ENCODE measurements at places on chromosomes 16 and 17. TPM values are rescaled to one million over a fixed set of nuclear protein-coding genes. Genes with fewer than 3 reads are reported as not detected.

- DNase-seq = no peak
These were observed 12.8 kb upstream of the NGFR start for GRCh38 chr17:49482144-49482817.

GRCh38 chr16:52488837-52489289, 58.1 kb downstream of the TOX3 start:
- no peak for DNase-seq

DNA sequence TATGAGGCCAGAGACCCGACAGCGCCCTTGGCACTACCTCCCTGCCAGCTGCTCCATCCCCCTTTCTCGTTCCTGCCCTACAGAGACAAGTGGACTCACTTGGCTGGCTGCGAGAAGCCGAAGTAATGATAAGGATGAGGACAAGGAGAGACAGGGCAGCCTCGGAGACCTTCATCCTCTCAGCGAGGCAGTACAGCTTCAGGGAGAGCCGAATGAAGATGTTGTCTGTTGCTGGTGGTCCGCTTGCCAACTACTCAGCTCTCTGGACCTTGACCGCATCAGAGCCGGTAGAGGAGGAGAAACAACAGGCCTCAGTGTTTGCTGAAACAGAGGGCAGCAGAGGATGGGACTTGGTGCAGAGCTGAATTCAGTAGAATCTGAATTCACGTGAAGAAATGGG, at the start of gene CCL16:
Gene CCL16 (minus strand): TSS at position 252 of the 400 bp plus-strand sequence. CDS start 77 bp downstream, at position 175.
- no peak for DNase-seq

- DNase-seq = no peak
These were observed 33.6 kb downstream of the DHRS7B start for GRCh38 chr17:21160401-21160800.

DNA sequence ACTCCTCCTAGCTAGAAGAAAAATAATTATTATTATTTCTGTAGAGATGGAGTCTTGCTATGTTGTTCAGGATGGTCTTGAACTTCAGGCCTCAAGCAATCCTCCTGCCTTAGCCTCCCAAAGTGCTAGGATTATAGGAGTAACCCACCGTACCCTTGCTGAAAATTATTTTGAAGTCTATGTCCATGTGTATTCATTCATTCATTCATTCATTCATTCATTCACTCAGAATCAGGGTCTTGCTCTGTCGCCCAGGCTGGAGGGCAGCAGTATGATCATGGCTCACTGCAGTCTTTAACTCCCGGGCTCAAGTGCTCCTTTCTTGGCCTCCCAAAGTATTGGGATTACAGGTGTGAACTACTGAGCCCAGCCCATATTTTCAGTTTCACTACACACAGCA, 4.1 kb downstream of the SLC7A6OS start:
- DNase-seq = no peak

- no peak for DNase-seq
These were observed 123.9 kb downstream of the KCNJ12 start for GRCh38 chr17:21500064-21500463.

Gene SLC5A2
- total RNA-seq = 0.53 TPM

GRCh38 chr17:44110823-44111633, 12.4 kb downstream of the HDAC5 start:
- DNase-seq = peak; percentile 79

Gene TMC6
- 646 TPM for total RNA-seq

Gene SMPD3
- total RNA-seq = 16.0 TPM

Gene MARCHF10
- total RNA-seq = 0.08 TPM

Gene RPH3AL
- 2.7 TPM for total RNA-seq

Gene ANKRD40CL
- total RNA-seq = not detected

GRCh38 chr17:58416937-58417299, 416 bp downstream of the RNF43 start:
- no peak for DNase-seq

- DNase-seq = no peak
These were observed 5.2 kb downstream of the EVI2B start for GRCh38 chr17:31308372-31309334.

- no peak for DNase-seq
These were observed 6.0 kb upstream of the CCL1 start for GRCh38 chr17:34368946-34369500.

Gene TUBB3
- total RNA-seq = 0.86 TPM

Gene INTS2
- 20.7 TPM for total RNA-seq

DNA sequence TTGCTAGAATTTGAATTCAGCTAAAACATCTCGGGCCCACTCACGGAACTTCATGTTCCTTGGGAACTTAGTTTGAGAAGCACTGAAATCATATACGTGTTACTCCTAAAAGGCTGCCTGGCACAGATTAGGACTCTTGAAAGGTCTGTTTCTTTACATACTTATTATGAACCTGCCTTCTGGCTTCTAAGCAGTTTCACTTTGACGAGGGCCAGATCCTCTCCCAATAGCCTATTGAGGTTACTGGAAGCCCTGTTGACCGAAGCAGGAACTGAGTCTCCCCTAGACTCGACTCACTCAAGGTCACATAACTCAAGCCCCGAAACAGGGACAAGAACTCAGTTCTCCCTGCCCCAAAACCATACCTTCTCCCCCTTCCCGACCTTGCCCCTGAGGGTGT, 121.9 kb upstream of the PLCG2 start:
- no peak for DNase-seq

DNA sequence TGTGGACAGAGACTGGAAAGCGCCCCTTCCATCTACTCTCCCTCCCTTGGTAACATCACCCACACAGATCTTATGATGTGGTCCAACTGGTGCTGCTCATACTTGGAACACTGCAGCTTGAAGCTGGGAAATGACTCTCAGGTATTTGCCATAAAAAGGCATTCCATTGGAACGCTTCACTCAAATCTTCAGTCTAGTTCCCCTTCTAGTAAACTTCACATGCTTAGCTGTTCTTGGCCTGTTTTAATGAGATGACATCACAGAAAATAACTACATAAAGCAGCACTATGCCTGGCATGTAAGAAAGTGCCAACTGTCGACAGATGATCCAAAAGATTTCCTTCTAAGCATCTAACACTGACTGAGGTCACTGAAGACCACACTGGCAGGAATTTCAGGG, 9.3 kb downstream of the ZNF263 start:
- no peak for DNase-seq

- no peak for DNase-seq
These were observed 5.7 kb downstream of the CSNK1D start for GRCh38 chr17:82267575-82268379.

- no peak for DNase-seq
These were observed 387.1 kb downstream of the XYLT1 start for GRCh38 chr16:17083628-17084027.

Gene NXN
- total RNA-seq = 0.22 TPM

Gene GIT1
- total RNA-seq = 73.4 TPM

DNA sequence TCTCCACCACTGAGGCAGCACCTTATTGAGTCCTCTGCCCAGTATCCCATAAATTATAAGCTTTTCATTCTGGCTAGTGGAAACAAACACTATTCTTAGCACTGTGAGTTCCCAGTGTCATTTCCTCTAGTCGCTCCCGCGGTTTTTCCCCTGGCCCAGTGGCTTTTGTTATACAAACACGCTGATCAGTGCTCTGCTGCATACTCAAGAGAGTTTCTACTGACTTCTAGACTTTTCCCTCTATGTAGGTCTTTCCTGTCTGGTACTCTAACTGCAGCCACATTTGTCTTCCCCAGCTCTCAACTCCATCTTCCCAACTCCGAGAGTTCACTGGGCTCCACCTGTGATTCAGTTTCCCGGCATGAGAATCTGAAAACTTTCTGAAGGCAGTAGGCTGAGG, 556.6 kb upstream of the SALL1 start:
- no peak for DNase-seq

Gene ZFP3
- 8.3 TPM for total RNA-seq

Gene USP36
- total RNA-seq = 87.8 TPM

Gene FLOT2
- 195 TPM for total RNA-seq

Gene TEX19
- not detected for total RNA-seq

GRCh38 chr16:89456419-89456959, 33.9 kb downstream of the ANKRD11 start:
- DNase-seq = no peak

DNA sequence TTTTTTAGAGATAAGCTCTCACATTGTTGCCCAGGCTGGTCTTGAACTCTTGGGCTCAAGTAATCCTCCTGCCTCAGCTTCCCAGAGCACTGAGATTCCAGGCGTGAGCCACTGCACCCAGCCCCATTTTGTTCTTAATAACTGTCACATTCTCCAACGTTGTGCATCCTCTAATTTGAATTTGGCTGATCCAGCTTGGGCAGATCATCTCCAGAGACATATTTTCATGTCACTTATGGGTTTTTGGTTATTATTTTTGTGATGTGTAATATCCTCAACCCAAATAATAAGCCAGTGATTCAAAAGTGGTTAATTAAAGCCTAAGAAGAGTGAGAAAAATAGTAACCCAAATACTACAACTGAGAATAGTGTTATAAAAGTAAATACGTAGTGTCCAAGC, 16.2 kb upstream of the COL1A1 start:
- DNase-seq = no peak

GRCh38 chr16:56422896-56423441, 2.4 kb downstream of the AMFR start:
- no peak for DNase-seq

GRCh38 chr17:5788266-5788900, 204.1 kb upstream of the NLRP1 start:
- DNase-seq = no peak

Gene FSCN2
- 0.94 TPM for total RNA-seq

Gene WSCD1
- total RNA-seq = not detected

Gene DNASE1L2
- total RNA-seq = 3.2 TPM

Gene RASL10B
- total RNA-seq = 0.09 TPM

Gene NLRP1
- total RNA-seq = 120 TPM
